ENCODE measurements at places on chromosomes 12 and 14.

- no peak for DNase-seq
These were observed 186.4 kb downstream of the ITPR2 start for GRCh38 chr12:26646571-26646970.

GRCh38 chr12:75834591-75834990 is 197.0 kb downstream of the PHLDA1 start:
- DNase-seq = no peak

DNA sequence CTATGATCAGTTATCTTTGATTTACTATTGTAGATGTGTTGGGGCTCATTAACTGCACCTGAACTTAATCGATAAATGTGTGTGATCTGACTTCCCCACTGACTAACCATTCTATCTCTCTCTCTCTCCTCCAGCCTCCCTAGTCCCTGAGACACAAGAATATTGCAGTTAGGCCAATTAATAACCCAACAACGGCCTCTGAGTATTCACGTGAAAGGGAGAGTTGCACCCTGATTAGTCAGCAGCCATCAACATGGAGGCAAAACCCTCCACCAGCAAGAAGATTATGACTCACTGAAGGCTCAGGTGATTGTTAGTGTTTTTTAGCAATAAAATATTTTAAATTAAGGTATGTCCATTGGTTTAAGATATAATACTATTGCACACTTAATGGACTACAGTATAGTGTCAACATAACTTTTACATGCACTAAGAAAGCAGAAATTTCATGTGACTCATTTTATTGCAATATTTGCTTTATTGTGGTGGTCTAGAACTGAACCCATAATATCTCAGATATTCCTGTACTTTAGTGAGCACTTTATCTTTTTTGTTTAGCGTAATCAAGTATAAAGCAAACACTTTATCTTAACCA is 77.1 kb upstream of the PTGDR start:
- no peak for DNase-seq

DNA sequence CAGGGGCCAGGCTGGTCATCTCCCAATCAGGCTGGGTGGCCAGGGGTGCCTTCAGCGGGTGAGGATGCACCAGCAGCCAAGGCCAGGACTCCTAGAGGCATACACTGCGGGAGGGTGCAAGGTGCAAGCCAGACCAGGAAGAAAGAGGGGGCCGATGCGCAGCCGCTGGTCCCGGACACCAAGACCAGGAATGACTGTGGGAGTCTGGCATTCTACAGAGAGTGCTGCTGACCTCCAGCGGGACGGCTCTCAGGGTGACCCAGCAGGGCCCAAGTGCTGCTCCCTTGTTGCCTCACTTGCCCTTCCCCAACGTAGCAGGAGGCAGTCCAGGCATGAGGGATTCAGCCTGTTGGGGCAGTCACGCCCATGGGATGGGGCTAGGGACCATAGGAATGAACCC is 35.8 kb downstream of the DEGS2 start:
- no peak for DNase-seq

GRCh38 chr12:94648578-94648977 is 1.8 kb downstream of the TMCC3 start:
- DNase-seq = no peak

GRCh38 chr14:54275997-54276725 is 120.6 kb upstream of the CDKN3 start:
- DNase-seq = no peak

DNA sequence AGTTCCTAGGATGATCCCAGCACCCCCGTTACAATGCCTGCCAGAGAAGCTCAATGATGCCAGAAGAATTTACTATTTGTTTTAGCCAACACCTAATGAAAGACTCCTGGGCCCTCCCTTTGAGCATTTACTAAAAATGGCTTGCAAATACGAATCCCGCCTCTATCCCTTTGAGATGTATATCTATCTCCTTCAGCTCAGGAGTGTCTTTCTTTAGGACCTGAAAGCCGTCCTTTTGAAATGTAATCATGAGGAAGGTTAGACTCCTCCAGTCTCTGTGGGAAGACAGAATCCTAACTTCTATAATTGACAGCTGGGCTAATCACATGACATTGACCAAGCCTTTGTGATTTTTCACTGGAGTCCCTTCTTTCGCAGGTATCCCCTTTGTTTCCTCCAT is 19.2 kb upstream of the DYNC1H1 start:
- DNase-seq = no peak

- peak; percentile 74 for DNase-seq
These were observed 57.9 kb downstream of the TRPV4 start for GRCh38 chr12:109775172-109775881.

DNA sequence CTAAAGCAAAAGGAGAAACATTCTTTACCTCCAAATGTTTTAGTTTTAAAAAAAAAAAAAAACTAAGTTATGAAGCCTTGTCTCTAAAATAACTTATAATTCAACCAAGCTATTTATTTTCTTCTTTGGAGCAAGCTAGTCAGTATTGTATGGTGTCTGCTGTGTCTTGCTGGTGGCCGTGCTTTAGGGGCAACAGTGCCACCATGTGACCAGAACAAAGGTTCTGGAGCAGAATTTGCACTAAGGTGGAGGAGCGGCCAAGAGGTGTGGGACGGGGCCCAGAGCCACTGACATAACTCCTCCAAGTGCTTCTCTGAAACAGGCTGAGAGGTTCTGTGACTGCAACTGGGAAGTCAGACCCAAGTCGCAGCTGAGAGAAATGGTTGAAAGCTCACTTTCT is 4.5 kb downstream of the FICD start:
- DNase-seq = no peak

- no peak for DNase-seq
These were observed 192.2 kb downstream of the TMTC3 start for GRCh38 chr12:88334271-88334670.
